ENCODE measurements at places on chromosomes 6 and 20.

GRCh38 chr6:1761477-1761877, 151.8 kb downstream of the FOXC1 start:
- no peak for DNase-seq

- DNase-seq: no peak
These were observed 69.3 kb downstream of the IMPG1 start for GRCh38 chr6:76003113-76003512.

GRCh38 chr20:64168381-64169090, 4.3 kb downstream of the MYT1 start:
- no peak for DNase-seq

DNA sequence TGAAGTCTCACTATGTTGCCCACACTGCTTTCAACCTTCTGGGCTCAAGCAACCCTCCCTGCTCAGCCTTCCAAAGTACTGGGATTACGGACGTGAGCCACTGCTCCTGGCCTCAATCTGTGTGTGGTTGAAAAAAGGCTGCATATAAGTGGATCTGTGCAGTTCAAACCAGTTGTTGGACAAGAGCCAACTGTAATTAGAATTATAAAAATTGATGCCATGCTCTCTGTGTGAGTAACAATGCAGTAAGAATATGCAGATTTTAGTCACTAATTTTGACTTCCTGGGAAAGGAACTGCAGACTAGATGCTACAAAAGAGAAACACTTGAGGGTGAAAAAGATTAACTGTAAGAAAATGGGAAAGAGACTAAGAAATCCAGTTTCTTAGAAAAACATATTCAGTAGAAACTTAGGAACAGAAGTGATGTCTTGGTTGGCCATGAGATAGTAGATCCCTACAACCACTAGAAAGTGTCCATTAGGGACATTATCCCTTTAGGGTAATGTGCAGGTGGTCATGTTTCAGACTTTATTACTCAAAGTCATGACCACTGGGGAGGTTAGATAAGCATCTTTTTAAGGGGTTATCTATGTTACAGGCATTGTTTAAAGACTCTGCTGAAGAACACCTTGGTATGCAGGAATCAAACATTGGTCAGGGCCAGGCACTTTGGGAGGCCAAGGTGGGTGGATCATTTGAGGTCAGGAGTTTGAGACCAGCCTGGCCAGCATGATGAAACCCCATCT, 26.3 kb downstream of the ITCH start:
- DNase-seq: no peak

DNA sequence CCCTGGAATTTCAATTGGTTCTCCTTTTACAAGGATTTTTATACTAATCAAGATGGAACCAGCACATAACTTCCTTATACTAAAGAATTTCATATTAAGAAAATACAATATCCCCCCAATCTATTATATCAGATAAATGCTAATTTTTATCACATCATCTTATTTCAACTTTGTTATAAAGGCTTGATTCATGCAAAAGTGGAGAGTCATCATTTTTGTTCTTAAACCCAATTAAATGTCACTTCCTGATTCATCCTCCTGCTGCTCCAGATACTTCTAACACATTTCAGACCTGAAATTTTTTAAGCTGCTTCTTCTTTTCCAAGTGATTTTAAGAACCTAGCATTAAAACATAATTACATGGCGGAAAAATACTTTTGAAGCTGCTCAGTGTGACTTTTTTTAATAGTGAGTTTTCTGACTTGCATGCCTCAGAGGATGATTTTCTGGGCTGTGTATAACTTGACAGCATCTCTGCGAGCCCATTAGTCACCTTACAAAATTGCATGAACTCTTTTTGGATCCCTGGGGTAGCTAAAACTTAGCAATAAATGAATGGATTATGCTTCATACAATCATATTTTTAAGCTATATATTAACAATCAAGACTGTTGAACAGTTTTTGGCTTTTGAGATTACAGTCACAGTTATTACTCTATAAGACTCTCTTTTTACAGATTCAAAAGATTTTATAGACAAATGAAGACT, 134.1 kb downstream of the ELOVL4 start:
- DNase-seq: no peak

GRCh38 chr6:110748453-110748852, 66.8 kb downstream of the CDK19 start:
- DNase-seq: no peak

DNA sequence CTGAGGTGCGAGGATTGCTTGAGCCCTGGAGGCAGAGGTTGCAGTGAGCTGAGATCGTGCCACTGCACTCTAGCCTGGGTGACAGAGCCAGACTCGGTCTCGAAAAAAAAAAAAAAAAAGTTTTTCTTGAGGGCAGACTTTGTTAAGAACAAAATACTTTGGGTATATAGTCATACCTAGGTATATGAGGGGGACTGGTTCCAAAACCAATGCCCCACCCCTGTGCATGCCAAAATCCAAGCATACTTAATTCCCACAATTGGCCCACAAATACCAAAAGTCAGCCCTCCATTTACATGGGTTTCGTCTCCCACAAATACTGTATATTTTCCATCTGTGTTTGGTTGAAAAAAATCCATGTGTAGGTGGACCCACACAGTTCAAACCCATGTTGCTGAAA, 119.9 kb downstream of the INSM1 start:
- DNase-seq: no peak

DNA sequence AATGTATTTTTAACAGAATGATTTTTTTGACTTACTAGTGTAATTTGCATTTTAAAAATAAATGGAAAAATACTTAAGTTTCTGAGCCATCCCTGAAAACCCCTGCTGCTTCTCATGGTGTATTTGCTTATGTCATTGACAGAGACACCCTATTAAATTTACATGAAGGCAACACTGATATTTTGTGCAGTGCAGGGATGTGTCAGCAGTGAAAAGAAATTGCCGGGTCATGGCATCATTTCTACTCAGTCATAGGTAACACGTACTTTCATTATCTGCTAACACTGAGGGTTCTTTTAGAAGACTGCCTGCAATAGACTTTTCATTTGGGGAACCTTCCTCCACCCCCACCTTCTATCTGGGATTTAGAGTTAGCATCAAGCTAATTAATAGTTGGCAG, 136.7 kb upstream of the RNF217 start:
- DNase-seq: no peak

DNA sequence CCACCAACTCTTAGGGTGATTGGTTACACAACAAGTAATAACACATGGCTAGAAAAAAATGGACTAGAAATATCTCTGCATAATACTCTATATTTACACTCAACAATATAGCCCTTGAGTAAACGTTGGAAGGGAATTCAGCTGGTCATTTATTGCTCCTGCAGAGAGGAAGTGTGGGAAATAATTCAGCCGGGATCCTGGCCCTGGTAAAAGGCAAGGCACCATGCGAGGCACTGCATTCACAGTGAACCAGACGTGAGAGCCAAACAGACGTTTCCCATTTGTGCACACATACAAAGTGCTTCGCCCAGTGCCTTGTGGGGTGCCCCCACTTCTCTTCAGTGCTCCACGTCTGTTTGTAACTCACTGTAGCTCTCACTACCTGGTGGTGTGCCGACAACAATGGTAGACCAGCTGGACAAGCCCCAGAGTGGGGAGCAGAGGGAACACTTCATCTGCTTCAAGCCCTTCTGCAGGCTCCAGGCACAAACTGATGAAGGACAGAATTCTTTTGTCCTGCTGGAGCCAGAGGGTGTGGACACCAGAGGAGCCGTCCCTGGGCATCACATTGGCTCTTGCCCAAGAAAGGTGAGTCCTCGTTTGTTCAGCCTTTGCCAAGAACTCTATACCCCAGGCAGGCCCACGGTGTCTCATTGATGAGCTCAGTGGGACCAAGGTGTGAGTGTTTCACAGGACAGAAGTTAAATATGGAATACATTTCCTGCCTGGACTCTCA, 18.8 kb downstream of the SYNDIG1 start:
- no peak for DNase-seq

DNA sequence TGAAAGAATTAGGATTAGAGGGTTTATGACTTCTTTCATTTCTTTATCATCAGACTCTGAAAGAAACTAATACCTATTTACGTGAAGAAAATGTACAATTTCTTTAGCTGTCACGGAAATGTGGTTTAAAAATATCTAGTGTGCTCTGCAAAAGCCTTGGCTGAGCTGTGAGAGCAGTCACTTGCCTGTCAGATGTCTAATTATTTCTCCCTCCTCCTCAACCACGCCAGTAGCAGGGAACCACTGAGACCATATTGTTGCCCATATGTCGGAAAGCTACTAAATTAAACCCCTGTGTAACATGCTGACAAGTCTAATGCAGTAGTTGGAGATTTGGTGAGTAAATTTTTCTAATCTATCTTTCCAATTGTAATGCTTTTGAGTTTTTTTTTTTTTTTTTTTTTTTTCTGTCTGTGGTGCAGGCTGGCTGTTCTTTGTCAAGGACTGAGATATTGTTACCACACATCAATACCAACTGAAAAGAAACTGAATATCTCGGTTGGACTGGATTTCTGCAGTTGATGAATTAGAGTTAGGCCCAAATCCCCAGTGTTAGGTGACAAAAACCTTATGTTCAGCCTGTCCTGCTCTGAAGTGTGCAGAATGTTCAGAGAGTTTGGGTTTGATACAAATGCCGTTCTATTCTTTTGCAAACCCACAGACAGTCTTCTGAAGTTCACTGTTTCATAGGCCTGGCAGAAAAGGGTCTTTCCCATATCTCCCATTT, 302.9 kb upstream of the SYNCRIP start:
- no peak for DNase-seq

GRCh38 chr6:169190144-169190584, 63.5 kb downstream of the THBS2 start:
- DNase-seq: no peak

- DNase-seq: no peak
These were observed 337.0 kb downstream of the RNGTT start for GRCh38 chr6:88626460-88626859.

- no peak for DNase-seq
These were observed 6.6 kb downstream of the MYL9 start for GRCh38 chr20:36548006-36548315.

DNA sequence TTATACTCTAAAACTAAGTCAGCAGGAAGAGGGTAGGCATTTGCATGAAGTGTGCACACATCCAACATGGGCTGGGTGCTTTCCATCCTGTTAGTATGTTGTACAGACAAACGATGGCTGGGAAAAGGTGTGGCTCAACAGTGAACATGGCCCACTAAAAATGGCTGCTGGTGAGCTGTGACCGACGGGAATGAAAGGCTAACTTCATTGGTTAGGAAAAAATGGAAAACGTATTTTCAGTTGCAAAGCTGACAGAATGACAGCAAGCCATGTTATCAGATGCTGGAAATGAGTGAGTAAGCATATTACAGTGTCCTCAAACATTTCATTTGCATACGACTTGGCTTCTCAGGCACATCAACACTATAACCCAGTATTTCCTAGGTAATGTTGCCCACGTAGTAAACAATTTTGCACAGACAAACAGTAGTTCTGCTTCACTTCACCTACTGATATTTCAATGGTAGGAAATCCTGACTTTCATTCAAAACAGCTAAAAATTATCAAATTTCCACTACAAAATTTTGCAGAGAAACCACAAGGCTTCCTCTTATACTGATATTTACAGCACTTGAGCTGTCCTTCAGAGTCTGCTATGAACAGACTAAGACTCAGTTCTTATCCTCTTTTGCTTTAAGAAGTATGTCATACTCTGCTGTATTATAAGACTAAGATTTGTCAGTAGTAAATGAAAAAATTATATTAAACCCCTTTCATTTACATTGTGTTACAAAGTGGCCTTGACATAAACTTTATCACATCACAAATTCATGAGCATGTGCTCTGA, 98.9 kb downstream of the IRF4 start:
- DNase-seq: no peak

DNA sequence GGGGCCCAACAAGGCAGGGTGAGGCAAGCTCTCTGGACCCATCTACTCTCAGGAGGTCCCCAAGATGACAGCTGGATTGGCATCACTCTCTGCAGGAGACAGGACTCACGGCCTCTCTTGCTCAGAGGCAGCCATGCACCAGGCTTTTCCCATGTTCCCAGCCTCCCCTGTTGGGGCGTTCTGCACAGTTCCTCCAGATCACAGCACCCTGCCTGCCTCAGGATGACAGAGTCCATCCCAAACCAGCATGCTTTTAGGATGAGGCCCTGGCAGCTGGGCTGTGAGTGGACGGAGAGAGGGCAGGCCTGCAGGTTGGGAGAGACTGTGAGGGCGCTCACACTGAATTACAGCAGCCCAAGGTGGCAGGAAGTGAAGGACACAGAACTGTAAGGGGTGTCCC, 143.2 kb upstream of the MLN start:
- DNase-seq: no peak

- no peak for DNase-seq
These were observed 152.3 kb downstream of the ZDHHC14 start for GRCh38 chr6:157533048-157533871.

- no peak for DNase-seq
These were observed 456.5 kb downstream of the EPHA7 start for GRCh38 chr6:92962846-92963245.

DNA sequence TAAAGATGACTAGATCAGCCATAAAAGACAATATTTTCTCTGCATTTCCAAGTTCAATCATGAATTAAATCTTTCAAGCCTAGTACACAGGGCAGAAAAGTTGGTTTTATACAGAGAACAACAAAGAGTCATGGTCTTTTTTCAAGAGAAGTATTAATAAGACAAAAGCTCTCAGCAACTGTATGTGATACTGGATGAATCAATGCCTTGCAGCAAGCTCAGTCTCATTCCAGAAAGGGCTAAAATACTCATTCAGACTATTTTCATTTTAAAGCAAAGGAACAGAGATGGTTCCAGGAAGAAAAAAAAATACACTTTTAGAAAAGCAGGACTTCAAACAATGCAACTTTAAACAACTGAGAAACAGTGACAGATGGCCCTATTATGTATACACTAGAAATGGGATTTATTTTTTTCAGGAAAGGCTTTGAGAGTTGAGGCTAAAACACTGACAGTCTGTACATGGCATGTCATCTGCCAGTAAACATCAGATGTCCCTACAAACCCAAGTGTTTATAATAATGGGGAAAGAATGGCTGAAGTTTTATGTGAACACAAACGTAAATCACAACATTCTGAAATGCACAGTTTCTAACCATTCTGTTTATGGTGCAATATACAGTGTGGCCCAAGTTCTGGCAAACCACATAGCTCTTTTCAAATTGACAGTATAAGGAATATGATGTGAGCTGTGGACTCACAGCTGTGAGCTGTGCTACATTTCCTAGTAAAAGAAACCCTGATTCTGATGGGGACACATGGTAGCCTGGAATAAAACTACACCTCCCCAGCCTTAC, 114.3 kb upstream of the DST start:
- DNase-seq: no peak

DNA sequence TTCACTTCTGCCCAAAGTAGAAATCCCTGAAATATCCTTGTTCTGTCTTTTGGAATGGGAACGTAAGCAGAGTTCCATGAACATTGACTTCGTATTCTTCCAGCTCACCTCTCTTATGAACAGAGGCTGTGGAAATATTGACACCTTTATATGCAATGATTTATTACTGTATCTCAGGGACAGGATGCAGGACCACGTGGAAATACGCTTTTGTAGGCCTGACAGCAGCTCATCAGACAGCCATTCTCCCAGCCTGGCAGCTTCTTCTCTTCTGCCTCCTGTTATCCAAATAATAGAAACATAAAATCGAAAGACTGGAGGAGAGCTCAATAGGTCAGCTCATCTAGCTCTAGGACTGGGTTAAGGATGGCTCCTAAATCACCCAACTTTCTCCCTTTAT, 106.2 kb upstream of the DTNBP1 start:
- no peak for DNase-seq

All from GM12864 (cell line).